ENCODE measurements at places on chromosomes 6 and 20. TPM values are rescaled to one million over a fixed set of nuclear protein-coding genes. Genes with fewer than 3 reads are reported as not detected.

SLC17A1 gene
- not detected for total RNA-seq

CYP39A1 gene
- 0.22 TPM for total RNA-seq

LSM14B gene
- total RNA-seq, result 24.9 TPM

SRSF12 gene
- total RNA-seq, result not detected

RBM24 gene
- 0.22 TPM for total RNA-seq

CD40 gene
- total RNA-seq, result 21.0 TPM

TAGAP gene
- not detected for total RNA-seq

XKR7 gene
- not detected for total RNA-seq

PXDC1 gene
- total RNA-seq, result 53.1 TPM

TPX2 gene
- 6.3 TPM for total RNA-seq

HCRTR2 gene
- total RNA-seq, result not detected

GSTA4 gene
- total RNA-seq, result 20.9 TPM

TNXB gene
- 10.1 TPM for total RNA-seq

NOX3 gene
- total RNA-seq, result not detected

Measured in dermis lymphatic vessel endothelial cell (primary cell).